Fibroblast of skin of back (primary cell): ENCODE measurements at places on chromosomes 11 and 22.

GRCh38 chr22:20223421-20224255, 44.5 kb downstream of the RTN4R start:
- no peak for DNase-seq

DNA sequence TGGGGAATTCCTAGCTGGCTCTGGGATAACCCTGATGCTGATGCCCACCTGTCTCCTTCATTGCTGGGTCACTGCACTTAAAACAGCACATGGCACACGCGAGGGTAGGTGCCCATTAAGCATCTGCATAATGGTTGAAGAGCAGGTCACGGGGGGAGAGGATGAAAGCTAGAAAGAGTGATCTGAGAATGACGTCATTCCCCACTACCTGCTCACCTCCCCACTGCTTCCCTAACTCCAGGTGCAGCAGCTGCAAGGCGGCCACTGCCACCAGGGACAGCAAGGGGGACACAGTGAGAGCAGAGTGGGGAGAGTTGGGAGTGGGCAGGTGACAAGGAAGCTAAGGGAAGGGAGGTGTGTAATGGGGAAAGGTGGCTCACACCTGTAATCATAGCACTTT, 27.0 kb downstream of the ADA2 start:
- no peak for DNase-seq

DNA sequence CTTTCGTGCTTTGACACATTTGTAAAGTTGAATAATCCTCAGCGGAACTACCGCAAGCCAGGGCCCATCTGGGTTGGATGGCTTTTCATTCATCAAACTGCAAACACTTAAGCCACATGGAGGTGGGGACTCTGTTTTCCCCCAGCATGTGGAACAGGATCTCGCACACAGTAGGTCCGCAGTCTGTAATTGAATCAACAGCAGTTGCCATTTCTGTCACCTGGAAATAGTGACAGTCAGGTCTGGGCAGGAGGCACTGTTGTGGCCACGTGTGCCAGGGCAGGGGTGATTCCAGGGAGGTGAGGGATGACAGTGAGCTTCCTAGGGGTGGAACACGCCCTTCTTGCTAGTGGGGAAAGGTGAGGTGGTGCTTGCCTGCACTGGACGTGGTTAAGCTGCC, 50.7 kb upstream of the ANO1 start:
- no peak for DNase-seq

DNA sequence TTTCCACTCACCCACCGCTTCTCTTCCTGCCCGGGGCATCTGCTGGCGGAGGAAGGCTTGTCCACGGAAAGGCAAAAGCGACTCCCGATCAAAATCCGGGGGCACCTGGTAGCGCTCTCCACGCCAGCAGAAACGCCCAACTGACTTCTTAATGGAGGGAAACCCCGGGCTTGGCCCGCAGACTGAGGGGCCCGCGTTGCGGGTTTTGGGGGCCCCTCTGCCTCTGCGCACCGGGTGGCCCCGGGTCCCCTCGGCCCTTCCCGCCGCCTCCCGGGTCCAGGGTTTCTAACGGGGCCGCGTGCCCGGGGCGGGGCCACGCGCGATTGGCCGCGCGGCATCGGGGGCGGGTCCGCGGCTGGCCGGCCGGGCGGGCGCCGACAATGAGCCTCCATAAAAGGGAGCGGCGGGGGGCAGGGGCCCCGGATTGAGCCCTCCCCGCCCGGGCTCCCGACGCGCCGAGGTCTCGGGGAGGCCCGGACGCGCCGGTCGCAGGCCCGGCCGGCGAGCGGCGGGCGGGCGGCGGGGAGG, at the start of gene SPINDOC:
Gene SPINDOC, plus strand, starts transcription at position 422 of the 528 bp plus-strand sequence. CDS start 231 bp downstream, outside the sequence.
- DNase-seq, result peak; percentile 80

DNA sequence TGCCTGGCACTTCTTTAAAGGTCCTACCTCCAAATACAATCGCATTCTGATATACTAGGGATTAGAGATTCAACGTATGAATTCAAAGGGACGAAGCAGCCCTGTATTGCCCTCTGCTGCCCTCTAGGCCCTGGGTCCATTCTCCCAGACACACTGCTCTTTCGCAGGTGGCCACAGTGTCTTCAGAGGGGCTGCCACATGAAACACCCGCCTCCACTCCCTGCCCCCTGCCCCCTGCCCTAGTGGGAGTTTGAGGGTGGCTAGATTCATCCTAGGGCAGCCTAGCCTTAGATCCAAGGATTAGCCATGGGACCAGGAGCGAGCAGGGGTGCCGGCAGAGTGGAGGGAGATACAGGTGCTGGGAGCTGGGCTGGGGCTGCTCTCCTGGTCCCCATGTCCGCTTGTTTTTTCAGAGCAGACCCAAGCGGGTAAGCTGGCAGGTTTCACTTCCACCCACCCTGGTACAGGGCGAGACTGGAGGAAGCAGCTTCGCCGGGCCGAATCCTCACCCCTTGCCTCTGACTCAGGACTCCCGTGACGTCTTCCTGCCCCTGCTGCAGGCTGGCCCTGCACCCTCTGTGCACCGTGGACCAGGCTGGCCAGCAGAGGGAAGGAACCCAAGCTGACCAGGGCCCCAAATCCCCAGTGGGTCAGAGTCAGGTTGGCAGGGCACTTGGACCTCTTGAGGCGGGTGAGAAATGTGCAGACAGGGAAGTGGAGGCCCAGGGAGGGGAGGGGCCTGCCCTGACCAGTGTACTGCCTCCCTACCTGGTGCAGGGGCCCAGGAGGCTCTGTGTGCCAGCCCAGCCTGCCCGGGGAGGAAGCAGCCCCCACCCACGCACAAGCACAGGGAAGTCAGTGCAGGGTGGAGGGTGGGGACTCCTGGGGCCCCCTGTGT, 28.4 kb upstream of the HMOX1 start:
- DNase-seq, result no peak

DNA sequence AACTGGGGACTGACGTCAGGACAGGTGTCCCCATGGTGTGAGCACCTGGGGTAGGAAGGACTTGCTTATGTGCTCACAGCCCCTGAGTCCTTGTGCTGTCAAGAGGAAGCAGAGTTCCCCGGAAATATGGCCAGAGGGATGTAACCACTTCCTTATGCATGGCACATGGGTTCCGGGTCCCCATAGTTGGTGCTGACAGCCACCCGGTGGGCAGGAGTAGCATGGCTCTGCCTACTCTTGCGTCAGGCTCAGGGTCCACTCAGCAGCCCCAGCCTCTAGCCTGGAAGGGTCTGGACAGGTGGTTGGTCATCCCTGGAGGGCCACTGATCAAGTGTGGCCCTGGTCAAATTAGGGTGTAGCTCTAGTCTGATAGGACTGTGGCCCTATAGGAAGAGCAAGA, 42.8 kb upstream of the CCND1 start:
- no peak for DNase-seq

DNA sequence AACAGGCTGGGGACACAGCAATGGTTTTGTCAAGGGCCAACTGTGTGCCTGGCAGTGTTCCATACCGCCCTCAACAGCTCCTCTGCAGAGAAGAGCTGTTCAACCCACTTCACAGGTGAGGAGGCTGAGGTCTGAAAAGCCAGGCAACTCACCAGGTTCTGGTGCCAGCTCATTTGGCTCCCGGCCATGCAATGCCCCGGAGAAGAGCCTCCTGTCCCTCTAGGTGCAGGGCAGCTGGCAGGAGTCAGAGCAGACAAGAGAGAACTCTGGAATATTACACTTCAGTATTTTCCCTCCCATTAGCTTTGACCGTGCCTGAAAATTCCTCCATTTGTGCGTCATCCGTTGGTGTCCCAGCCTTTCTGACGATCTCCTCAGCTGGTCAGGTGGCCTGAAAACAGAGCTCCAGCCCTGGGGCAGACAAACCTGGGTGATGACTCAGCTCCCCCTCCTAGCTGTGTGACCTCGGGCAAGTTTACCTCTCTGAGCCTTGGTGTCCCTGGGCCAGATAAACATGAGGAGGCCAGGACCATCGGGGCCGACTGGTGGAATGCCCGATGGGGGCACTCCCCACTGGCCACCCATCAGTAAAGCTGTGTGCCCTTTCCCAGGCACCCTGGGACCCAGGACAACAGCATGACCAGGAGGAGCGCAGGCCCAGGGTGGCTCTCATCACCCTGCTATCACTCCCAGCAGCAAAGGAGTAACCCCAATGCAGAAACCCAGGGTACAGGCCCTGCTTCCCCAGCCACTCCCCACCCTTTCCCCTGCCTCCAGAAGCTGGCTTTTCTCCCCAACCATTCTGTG, 9.6 kb upstream of the C1QTNF6 start:
- peak; percentile 27 for DNase-seq

DNA sequence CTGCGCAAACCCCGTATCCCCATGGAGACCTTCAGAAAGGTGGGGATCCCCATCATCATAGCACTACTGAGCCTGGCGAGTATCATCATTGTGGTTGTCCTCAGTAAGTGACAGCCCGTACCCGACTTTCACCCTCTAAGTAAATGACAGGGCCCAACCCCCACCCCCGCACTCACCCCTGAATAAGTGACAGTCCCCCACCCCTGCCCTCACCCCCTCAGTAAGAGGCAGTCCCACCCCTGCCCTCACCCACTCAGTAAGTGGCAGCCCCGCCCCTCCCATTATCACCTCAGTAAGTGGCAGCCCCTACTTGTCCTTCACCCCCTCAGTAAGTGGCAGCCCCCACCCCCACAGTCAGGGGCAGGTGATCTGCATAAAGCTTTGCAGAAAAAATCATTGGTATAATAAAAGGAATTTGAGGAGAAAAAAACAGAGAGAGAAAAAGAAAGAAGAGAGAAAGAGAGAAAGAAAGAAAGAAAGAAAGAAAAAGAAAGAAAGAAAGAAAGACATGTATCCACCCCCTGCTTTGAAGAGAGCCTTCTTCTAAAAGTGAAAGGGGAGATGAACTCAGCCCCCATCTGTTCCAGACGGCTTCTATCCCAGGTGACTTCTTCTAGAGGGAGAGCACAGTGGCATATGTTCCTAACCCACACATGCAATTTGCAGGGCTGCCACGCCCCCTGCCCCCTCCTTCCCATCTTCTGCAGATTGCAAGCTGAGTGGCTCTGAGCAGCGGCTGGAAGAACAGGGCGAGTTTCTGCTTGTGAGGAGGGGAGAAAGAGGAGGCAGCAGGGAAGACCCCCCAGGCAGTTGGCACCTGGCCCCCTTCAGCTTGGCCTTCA, 12.5 kb upstream of the SMIM35 start:
- no peak for DNase-seq

DNA sequence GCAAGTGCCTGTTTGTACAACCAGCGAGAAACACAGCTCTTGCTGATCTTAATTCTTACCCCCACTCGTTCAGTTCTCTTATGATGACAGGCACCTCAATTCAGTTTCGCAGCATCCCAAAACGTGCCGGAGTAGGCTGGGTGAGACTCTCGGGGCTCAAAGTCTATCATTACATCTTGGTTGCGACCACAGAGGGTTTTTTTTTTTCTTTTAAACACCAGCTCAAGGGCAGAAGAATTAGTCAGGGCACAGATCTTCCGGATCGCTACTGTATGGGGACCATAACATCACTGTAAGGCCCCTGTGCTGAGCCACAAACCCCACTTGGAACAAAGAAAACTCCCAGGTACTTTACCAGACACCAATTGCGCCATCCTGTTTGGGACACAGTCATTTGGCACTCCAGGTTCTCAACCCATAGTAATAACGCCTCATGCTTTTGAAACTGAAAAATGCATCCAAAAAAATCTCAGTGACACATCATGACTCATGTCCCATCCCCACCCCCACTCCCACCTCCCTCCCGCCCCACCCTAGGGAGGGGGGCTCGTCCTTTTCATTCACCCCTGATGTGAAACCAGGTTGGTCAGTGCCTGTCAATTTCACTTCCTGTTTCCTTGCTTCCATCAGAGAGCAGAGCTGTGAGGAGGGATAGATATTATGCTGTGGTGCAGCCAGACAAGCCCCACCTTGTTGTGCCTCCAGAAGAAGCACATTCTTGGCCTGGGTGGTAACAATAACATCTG, 41.0 kb upstream of the CD5 start:
- peak; percentile 44 for DNase-seq

DNA sequence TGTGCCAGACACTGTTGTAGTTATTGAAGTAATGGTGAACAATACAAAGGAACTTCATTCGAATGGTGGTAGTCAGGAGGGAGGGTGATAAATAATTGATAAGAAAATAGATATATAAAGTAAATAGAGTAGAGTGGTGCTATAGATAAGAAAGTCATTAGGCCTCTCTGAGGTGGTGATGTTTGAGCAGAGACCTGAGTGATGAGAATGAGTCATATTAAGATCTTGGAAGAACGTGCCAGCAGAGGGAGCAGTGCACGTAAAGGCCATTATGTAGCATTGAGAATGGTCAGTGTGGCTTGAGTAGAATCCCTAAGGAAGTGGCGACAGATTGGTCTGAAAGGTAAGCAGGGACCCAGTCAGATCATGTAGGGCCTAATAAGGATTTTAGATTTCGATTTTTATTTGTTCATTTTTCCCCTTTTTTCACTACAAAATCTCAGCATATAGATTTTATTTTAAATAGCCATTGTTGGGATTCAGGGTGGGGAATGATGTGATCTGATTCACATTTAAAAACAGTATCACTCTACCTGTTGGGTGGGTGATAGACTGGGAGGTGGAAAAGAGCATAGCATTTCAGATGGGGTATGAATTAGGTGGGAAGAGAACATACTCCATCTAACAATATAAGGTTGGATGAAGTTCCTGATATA, 44.7 kb downstream of the CCDC90B start:
- DNase-seq, result peak; percentile 69

- peak; percentile 56 for DNase-seq
Measured at GRCh38 chr11:91248199-91248807, 976.3 kb upstream of the FAT3 start.

- DNase-seq, result no peak
Measured at GRCh38 chr22:48779661-48780596, 1047.7 kb downstream of the BRD1 start.

DNA sequence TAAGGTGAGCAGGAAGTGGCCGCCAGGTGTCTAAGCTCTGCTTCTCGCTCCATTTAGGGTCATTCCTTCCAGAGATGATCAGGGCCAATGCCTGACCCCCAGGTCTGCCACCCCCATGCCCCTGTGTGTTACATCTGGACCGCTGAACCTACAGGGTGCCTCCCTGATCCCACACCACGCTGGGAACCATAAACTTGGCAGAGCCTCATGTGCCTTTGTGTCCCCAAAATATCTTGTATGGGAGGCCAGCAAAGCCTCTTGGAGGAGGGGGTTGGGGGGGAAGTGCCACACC, 3.7 kb downstream of the TST start:
- DNase-seq, result no peak

DNA sequence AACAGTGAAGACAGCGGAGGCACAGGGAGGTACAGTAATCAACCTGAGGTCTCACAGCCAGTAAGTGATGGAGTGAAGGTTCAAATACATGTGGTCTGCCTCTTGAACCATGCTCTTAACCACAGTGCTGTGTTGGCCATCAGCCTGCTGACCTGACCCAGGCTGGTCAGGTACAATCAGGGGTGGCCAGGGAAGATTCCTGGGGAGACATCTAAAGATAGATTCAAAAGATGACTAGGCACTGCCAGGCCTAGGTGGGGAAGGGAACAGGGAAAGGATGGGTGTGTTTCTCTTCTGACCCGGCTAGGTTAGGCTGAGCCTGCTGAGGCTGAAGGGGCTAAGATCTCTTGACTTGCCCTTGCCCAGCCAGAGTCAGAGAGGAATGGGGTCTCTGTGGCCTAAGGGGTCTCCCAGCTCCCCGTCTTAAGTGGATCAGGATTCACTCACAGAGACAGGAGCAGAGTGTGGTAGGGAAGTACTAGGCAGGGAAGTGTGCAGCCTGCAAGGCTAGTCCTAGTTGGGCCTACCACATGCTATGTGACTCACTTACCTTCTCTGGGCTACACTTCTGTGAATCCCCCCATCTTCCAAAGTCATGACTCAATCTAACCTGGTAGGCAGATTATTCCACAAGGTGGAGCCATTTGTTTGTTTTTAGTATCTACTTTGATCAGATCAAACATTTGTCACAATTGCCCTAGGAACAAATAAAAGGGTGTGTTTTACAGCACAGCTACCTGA, 10.4 kb upstream of the SREBF2 start:
- peak; percentile 51 for DNase-seq

GRCh38 chr11:86578727-86579405, 93.5 kb downstream of the ME3 start:
- DNase-seq, result no peak
